CD4-positive, alpha-beta T cell (primary cell): ENCODE measurements at places on chromosomes 6 and 20.

- DNase-seq, result no peak
Measured at GRCh38 chr6:21149470-21149869, 444.1 kb upstream of the SOX4 start.

DNA sequence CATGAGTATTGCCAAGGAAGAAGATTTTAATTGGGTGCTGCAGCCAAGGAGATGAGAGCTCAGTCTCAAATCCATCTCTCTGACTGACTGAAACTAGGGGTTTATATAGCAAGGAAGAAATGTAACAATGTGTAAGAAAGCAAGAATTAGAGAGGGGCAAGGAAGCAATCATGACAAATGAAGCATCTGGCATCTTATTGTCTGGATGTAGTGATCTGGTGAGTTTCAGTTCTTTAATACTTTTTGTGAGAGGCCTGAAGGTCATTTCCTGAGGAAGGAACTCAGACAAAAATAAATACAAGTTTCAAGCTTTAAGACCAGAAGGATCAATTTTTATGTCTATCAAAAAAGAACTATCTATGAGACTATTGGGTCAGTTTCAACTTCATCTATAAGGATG, 64.2 kb downstream of the HTR1E start:
- no peak for DNase-seq

GRCh38 chr6:135738636-135739035, 112.9 kb upstream of the PDE7B start:
- DNase-seq, result no peak

DNA sequence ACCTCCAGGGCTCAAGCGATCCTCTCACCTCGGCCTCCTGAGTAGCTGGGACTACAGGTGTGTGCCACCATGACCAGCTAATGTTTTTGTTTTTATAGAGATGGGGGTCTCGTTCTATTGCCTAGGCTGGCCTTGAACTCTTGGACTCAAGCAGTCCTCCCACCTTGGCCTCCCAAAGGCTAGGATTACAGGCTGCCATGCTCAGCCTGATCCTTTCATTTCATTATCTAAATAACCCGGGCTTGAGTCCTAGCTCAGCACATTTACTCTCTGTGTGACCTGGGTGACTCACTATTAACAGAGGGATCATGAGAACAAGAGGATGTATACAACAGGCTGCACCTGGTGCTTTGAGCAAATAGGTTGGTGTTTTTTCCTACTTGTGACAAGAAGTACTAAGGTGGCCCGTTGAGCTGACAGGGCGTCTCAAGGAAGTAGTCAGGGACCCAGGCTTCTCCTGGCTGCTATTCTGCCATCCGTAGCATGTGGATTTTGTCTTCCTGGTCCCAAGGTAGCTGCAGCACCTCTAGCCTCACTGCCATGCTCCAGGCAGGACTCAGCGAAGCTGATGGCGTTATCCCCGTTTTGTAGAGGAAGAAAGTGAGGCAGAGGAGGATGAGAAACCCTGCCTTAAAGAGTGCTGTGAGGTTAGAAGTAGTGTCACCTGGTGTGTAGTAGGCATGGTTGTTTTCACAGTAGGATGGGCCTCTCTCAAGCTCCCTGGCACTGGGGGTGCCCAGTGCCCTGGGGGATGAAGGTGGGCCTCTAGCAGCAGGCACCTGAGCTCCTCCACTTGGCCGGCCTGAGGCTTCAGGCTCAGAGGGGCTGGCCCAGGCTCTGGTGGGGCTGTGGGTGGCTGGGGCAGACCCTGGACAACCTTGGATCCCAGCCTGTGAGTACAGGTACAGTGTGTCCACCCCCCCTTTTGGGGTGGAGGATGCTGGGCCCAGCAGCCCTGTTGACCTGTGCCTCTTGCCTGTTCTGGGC, 62.4 kb downstream of the ADNP start:
- DNase-seq, result no peak

DNA sequence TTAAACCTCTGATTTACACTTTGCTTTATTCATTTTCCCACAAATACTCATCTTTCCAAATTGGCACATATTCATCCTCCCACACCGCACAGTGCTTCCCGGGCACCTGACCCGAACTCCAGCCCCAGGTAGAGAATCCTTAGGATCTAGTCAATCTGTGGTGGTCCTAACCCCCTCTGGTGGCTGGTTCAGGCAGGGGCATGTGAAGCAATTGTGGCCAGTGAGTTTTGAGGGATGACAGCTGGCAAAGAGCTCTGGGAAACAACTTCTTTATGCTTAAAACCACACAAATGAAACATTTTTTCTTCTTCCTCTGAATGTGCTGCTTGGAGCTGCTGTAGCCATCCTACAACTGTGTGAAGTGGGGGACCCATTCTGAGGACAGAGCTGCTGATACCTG, 54.7 kb downstream of the ELOVL5 start:
- no peak for DNase-seq

GRCh38 chr20:47349365-47350180, 6.9 kb downstream of the ZMYND8 start:
- DNase-seq, result no peak

- DNase-seq, result no peak
Measured at GRCh38 chr6:31645325-31645724, 7.1 kb downstream of the BAG6 start.
